Stimulated activated CD4-positive, alpha-beta T cell treated with anti-CD3 and anti-CD28 coated beads, Interleukin-12 subunit alpha, Interleukin-12 subunit beta, amount 100 ng/mL, for 48 hours (primary cell): ENCODE measurements at places on chromosomes 7 and 10.

DNA sequence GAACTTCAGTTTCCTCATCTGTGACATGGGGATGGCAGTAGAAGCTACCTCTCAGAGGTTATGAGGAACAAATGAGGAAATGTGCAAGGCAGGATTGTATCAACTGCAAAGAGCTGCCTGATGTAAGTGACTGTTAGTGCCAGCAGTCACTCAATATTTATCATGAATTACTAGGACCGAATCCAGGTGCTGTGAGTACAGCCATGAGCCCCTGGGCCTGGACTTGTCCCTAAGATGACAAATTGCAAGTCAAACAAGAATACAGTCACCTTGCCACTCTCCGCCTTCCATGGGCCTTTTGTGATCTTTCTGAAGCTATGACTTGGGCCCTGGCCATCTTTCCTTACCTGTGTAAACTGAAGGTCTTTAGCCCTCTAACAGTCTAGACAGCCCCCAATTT is 27.7 kb upstream of the TLX1 start:
- DNase-seq = no peak

DNA sequence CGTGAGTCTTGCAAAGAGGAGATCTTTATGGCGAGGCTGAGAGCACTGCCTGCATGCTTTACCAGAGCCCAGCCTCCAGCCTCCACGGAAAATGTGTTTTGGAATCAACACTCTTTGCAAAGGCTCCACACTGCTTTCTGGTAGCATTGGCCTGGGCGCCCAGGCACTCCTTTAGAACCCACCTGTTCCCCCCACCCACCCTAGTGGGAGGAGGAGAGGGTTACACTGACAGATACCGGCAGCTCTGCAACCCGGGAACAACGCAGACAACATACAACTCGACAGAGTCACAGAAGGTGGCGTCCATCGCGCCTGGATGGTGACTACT is 5.5 kb upstream of the MNX1 start:
- no peak for DNase-seq

DNA sequence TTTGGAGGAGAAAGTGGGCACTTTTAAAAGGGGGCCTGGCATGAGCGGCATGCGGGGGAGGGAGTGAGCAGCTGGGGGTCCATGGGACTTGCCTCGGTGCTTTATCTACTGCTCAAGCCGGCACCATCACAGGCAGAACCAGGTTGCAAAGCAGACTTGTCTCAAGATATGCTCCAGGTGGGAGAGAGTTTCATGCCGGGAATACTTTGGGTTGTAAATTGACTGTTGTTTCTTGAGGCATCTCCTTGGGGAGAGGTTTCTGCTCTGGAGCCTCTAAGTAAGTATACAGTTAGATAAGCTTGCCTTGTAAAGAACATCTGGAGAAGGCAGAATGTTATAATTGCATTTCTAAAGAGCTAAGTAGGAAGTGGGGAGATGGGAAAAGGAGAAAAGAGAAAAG is 42.8 kb upstream of the PRKCQ start:
- no peak for DNase-seq

DNA sequence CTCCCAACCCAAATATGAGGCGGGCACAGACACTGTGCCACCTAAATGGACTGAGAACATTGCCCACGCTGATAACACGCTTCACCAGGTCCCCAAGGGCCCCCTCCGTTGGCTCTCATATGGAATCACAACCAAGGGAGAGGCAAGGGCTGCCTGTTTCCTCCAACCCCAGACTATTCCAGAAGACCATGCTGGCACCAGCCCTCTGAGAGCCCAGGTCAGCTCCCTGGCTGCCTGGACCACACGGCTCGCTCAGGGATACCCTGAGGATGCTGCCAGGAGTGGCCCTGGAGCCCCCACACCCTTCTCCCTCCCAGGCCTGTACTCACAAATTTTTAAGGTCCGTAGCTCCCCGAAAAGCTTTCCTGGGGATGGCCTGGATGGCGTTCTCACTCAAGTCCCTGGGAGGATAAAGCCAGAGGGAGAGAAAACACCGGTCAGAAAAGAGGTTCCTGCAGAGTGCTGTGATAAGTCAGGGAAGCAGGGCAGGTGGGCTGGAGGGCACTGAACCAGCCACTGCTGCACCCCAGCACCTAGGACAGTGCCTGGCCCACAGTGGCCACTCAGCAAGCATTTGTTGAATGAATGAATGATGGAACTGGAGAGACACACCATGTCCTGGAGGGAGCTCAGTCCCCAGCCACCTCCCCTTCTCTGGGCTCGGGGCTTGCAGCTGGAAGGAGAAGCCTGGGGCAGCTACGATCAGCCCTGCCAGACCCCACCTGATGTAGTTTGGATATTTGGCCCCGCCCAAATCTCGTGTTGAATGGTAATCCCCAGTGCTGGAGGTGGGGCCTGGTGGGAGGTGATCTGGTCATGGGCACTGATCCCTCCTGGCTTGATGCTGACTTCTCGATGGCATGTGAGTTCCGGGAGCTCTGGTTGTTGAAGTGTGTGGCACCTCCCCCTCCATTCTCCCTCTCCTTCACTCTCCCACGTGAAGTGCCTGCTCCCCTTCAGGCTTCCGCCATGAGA is 119.8 kb downstream of the SLIT1 start:
- no peak for DNase-seq

- DNase-seq = no peak
Observed at GRCh38 chr10:119314486-119314885, 107.1 kb downstream of the GRK5 start.

DNA sequence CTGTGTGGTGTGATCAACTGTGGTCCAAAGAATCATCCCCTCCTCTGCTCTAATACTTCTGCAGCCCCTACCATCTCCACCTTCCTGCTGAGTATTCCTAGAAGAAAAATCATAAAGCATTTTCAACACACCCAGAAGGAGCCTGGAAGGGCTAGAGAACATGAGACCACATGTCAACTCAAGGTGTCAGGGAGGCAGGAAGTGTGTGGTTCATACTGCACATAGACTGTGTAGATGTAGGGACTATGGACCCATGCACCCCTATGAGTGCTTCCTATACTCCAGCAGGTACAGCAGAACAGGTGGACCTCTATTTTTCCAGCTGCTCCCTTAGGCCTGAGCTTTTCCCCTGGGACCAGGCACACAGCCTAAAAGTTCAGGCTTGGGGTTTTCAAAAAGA is 2.6 kb upstream of the ZNF746 start:
- no peak for DNase-seq

- DNase-seq = no peak
Observed at GRCh38 chr10:48931188-48931587, 8.5 kb downstream of the LRRC18 start.

GRCh38 chr10:63591600-63592379 is 70.6 kb downstream of the REEP3 start:
- no peak for DNase-seq

- no peak for DNase-seq
Observed at GRCh38 chr10:79313320-79313719, 33.9 kb upstream of the PPIF start.
